Stimulated activated CD4-positive, alpha-beta T cell treated with anti-CD3 and anti-CD28 coated beads, Interleukin-15, amount 100 ng/mL, for 1 hour (primary cell): ENCODE measurements at places on chromosomes 12 and 14.

- no peak for DNase-seq
These were observed 92.1 kb upstream of the OTX2 start for GRCh38 chr14:56902385-56902784.

DNA sequence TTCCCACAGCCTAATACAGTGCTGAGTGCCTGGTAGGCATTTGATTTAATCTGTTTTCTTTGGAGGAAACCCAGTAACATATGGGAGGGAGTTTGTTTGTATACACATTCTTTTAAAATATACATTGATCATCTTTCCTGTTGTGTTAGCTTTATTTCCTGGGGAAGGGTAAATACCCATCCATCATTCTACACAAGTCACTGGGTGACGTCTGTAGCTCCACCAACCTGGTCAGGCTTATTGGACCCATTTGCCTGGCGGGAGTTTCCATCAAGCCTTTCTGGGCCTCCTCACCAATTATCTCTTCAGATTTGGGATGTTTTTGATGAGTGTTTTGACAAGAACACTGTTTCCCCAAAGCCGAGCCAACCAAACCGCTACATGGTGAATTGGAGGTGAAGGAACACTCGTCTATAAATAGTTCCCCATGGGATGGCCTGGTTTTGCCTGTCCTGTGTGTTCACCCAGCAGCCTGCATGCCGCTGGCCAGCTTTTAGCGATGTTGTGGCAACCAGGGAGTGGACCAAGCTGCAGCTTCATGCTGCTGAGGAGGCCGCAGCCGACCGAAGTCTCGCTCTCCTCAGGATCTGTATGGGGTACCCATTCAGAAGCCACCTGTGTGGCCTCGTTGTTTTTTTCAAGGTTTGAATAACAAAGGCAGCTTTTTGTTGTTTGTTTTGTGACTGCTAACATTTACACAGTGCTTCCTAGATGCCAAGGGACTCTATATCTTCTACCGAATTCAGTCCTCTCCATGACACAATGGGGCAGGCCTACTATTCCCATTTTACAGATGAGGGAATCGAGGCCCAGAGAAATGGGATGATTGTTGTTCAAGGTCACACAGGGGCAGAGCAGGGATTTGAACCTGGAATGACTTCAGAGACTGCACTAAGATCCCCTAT is 22.6 kb downstream of the PLXNC1 start:
- DNase-seq = no peak

- no peak for DNase-seq
These were observed 124.0 kb upstream of the TBX5 start for GRCh38 chr12:114529966-114530365.

- DNase-seq = no peak
These were observed 226.8 kb upstream of the ALG10 start for GRCh38 chr12:33795536-33795935.

GRCh38 chr12:31574803-31575575 is 15.9 kb downstream of the DENND5B start:
- no peak for DNase-seq

DNA sequence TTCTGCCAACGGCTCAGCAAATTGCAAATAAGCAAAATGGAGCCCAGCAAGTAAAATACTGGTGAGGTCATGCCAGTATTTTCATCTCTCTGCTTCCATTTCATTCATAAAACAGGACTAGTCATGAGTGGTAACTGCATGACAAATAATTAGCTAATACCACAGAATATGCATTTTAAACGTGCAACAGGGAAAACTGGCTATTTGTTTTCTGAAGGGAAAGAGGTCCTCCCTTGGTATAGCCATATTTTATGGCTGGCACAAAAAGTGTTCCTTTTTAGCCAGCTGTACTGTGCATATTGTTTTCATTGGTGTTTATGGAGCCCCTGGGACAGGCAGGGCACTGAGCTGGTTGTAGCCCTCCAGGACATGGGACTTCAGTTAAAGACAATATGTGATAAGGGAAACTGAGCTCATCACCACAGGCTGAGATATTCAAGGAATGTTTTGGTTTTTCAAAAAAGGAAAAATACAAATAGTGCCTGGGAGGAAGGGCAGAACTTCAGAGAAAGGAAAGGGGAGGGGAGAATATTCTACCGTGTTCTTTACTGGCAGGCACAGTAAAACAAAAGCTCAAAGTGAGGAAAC is 26.1 kb upstream of the FOXN3 start:
- no peak for DNase-seq

GRCh38 chr12:9992296-9992695 is 6.6 kb downstream of the CLEC1B start:
- DNase-seq = no peak
